H9 (cell line): ENCODE measurements at places on chromosomes 16 and 17. TPM values are rescaled to one million over a fixed set of nuclear protein-coding genes. Genes with fewer than 3 reads are reported as not detected.
A peak's percentile ranks its signal among the peaks of the same experiment; 100 is the strongest.

Gene APOBR
- not detected in 2 replicates for total RNA-seq

Gene ZPBP2
- total RNA-seq, result not detected in 2 replicates

Gene ANKS4B
- 0.07 and 0.09 TPM in 2 replicates for total RNA-seq

Gene TBC1D3K
- total RNA-seq, result not detected in 2 replicates

GRCh38 chr16:53892155-53892554, 188.2 kb downstream of the FTO start:
- H3K27me3 ChIP-seq, result no peaks in the 10 kb centered on the region
- no peak overlapping the region for H3K27ac ChIP-seq
- peaks cover 3% of the 10 kb centered on the region; the same call in 1 of the 3 replicates for H3K36me3 ChIP-seq
- peak; percentile 42 for DNase-seq
- H3K4me3 ChIP-seq, result no peak overlapping the region

- H3K36me3 ChIP-seq, result no peaks in the 10 kb centered on the region
- DNase-seq, result no peak
- peaks cover 5% of the 10 kb centered on the region for H3K4me1 ChIP-seq
- no peaks in the 10 kb centered on the region for H3K27me3 ChIP-seq
Measured at GRCh38 chr17:14123619-14124278, 54.4 kb downstream of the COX10 start.

DNA sequence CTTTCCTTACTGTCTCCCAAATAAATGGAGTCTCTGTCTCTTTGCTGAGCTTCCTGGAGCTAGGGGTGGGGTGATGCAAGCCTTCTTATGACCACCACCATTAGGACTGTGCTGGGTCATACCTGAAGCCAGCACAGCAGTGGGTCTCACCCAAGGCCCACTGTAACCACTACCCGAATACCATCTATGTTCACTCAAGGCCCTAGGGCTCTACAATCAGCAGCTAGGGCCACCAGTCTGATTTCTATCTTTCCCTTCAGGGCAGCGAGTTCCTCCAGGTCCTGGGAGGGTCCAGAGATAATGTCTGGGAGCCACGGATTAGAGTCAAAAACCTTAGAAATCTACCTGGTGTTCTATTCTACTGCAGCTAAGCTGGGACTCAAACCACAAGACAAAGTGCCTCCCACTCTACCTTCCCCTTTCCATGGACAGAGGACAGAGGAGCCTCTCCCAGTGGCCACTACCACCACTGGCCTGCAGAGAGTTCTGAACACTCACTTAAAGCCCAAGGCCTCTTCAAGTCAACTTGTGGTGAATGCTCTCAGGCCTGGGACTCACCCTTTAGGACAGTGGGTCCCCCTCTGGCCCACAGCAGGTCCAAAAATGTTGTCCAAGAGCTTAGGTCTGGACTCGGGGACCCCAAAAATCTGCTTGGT, 10.9 kb upstream of the TMEM219 start:
- no peak overlapping the region for H3K4me3 ChIP-seq
- H3K4me1 ChIP-seq, result peaks cover 4% of the 10 kb centered on the region; the same call in 1 of the 2 replicates
- no peak for DNase-seq
- H3K27me3 ChIP-seq, result no peaks in the 10 kb centered on the region
- no peak overlapping the region for H3K27ac ChIP-seq

- H3K4me3 ChIP-seq, result no peak overlapping the region
- no peak overlapping the region for H3K27ac ChIP-seq
- no peaks in the 10 kb centered on the region for H3K4me1 ChIP-seq
- no peaks in the 10 kb centered on the region for H3K27me3 ChIP-seq
- DNase-seq, result peak; percentile 58
Measured at GRCh38 chr16:21684199-21684598, 20.4 kb downstream of the OTOA start.
